ENCODE measurements at places on chromosomes 11 and 22.
A peak's percentile ranks its signal among the peaks of the same experiment; 100 is the strongest.

GRCh38 chr11:115452241-115452640 lies 52.0 kb downstream of the CADM1 start:
- no peak for DNase-seq

- no peak for DNase-seq
These were observed 140.5 kb downstream of the MIAT start for GRCh38 chr22:26797910-26798309.

DNA sequence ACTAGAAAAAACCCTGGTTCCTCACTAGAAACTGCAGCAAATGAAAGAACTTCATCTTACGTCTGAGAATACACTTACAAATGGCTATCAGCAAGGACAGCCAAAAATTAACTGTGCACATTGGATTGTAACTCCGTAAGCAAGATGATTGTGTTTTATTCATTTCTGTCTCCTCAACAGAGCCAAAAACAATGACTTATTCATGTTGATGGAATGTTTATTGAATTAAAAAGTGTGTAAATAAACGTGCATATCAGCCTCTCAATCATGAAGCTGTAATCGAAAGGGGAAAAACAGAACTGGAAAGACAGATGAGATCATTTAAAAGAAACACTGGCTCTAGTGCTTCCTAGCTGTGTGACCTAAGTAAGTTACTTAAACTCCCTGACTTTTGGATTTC lies 307.5 kb upstream of the ZC3H12C start:
- DNase-seq: no peak

- no peak for DNase-seq
These were observed 172.0 kb upstream of the MTMR2 start for GRCh38 chr11:96095884-96096303.

GRCh38 chr22:45096256-45096907 lies 67.3 kb upstream of the NUP50 start:
- peak; percentile 10 for DNase-seq

GRCh38 chr11:130932086-130932712 lies 15.9 kb upstream of the SNX19 start:
- no peak for DNase-seq

GRCh38 chr22:31276426-31277167 lies 15.7 kb downstream of the PIK3IP1 start:
- no peak for DNase-seq

- DNase-seq: no peak
These were observed 133.1 kb downstream of the CTTN start for GRCh38 chr11:70531281-70532065.

- DNase-seq: no peak
These were observed 855.8 kb upstream of the LRRC4C start for GRCh38 chr11:42315267-42315666.

DNA sequence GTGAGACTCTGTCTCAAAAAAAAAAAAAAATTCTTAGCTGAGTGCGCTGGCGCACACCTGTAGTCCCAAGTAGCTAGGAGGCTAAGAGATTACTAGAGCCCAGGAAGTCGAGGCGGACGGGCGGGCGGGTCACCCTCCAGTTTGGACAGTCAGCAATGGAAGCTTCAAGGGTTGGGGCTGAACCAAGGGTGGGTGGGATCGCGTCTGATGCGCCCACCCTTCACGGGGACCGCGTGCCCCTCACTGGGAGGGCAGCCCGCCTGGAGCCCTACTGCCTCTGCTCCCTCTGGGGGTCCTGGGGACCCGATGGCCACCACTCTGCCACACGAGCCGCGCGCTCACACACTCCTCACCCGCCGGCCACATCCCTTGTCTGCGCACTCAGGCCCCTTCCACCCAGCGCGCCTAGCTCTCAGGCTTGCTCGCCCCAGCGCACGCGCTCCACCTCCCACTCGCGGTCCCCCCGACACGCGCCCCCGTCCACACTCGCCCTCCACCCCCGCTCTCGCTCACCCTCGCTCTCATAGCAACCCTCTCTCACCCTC lies 494 bp downstream of the CHID1 start:
- no peak for DNase-seq
